ENCODE measurements at places on chromosomes 1 and 21. TPM values are rescaled to one million over a fixed set of nuclear protein-coding genes. Genes with fewer than 3 reads are reported as not detected.

FASLG gene
- not detected for polyA plus RNA-seq

RORC gene
- polyA plus RNA-seq: 0.80 TPM

DTL gene
- polyA plus RNA-seq: 24.5 TPM

RNU1-2 gene
- 1.9 TPM for polyA plus RNA-seq

KRTAP19-1 gene
- not detected for polyA plus RNA-seq

SLC1A7 gene
- polyA plus RNA-seq: 0.05 TPM

KIF17 gene
- 4.3 TPM for polyA plus RNA-seq

HSPB7 gene
- polyA plus RNA-seq: 2.5 TPM

TMIGD3 gene
- 0.96 TPM for polyA plus RNA-seq

BCAR3 gene
- 26.6 TPM for polyA plus RNA-seq

FGR gene
- 1.2 TPM for polyA plus RNA-seq

CR1L gene
- polyA plus RNA-seq: 1.2 TPM

DNA sequence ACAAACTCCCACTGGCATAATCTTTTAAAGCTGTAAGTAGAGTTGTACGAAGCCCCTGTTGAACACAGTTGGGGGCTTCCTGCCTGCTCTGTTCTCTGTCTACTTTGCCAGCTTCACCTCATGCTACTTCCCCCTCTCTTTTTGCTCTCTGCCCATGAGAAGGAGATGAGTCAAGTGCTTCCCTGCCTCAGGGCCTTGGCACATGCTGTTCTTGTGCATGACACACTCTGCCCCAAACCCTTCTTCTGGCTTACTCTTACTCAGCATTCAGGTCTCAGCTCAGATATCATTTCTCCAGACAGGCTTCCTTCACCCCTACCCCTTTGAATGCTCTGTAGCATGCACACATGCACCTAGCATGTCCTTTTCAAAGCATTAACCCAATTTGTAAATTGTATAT lies 208.8 kb downstream of the FOXD2 start:
- no peak for DNase-seq

DNA sequence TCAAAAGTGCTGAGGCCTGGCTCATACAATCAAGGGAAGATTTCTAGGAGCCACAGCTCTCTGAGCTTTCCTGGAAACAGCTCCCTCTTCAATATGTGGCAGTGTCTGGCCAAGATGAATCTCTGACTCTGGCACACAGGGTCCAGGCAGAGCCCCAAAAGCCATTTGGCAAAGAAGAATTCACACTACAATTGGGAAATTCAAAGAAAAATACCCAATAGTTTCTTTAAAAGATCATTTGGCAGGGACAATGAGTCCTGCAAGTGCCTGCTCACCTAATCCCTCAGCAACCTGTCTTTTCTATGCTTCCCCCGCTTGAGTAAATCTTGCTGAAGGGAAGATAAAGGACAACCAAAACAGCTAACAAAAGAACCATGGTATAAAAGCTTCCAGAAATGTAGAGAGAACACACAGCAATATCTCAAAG lies 124.6 kb downstream of the TGFBR3 start:
- DNase-seq: no peak

GRCh38 chr1:224704107-224704735 lies 88.1 kb downstream of the CNIH3 start:
- DNase-seq: no peak

GRCh38 chr1:145947551-145947950 lies 10.3 kb downstream of the LIX1L start:
- no peak for DNase-seq

GRCh38 chr1:236978740-236979139 lies 25.5 kb downstream of the MT1HL1 start:
- no peak for DNase-seq

DNA sequence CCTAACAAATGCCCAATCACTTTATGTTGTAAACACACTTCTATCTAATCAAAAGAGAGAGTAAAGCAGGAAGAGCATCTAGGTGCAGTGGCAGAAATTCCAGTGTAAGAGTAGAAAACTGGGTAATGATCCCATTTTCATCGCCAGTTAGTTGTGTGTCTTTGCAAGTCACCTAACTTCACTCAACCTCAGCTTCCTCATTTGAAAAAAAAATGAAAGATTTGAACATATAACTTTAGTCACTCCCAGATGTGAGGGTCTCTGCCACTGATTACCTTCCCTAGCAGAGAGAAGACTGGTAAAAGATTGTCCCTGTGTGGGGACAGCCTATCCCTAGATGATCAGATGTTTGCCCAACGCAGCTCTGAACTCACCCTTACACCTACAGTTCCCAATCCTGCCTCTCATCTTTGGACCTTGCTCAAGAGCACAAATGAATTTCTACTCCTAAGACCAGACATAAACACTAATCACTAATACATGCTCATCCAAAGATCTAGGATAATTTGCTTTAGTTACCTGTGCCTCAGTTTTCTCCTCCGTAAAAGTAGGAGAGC lies 25.2 kb upstream of the DUSP23 start:
- DNase-seq: no peak

DNA sequence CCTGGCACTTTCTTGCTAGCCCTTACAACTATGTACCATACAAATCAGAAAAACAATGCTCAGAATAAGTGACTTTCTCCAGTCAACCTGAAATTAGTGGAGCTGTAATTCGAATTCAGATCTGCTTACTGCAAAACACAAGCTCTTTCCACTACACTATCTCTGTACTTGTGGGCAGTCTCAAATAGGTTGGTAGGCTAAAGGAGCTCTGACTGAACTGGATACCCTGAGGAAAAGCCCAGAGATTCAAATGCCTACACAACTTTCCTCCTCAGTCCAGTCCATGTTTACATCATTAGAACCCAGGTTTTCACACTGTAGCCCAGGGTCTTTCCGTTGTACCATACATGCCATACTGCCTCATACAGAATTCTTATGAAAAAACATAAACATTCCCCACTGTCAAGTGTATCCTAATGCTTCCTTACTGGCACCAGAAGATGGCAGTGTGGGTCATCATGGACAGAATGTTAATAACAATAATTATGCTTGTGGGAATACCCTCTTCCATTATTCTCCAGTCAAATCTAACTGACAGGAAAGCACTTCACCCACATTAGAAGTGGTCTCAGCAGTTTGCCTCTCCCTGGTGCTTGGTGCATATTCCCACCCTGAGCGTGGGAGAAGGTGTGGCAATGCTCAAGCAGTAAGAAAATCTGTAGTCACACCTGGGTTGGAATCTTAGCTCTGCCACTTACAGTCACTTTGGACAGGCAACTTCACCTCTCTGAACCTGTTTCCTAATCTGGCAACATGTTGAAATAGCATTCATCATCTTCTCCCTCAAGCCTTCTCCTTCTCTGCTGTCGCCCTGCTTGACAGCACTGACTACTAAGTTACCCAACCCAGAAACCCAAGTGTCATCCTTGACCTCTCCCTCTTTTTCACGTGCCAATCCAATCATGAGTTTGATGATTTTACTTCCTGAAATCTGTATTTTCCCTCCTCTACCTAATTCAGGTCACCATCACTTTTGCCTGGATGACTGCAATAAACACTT lies 14.4 kb upstream of the ZFYVE9 start:
- DNase-seq: peak; percentile 43

GRCh38 chr1:116972674-116973030 lies 28.9 kb upstream of the CD101 start:
- no peak for DNase-seq

DNA sequence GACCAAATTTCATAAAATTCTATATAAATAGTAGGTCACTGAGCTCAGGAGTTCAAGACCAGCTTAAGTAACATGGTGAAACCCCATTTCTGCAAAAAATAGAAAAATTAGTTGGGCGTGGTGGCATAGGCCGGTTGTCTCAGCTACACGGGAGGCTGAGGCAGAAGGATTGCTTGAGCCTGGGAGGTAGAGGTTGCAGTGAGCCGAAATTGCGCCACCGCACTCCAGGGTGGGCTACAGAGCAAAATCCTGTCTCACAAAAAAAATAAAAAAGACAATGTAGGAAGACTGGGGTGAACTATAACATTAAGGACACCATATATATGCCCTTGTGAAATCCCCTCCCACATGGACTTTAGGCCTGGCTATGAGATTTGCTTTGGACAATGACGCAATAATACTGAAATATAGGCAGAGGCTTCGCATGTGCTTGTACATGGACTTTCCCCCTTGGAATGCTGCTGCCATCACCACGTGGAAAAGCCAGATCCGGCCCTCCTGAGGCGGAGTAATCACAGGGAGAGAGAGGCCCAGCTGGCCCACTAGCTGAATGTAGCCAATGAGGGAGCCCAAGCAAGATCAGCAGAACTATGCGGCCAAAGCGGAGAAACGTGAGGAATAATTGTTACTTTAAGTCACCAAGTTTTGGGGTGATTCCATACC lies 13.1 kb upstream of the USP1 start:
- DNase-seq: no peak

DNA sequence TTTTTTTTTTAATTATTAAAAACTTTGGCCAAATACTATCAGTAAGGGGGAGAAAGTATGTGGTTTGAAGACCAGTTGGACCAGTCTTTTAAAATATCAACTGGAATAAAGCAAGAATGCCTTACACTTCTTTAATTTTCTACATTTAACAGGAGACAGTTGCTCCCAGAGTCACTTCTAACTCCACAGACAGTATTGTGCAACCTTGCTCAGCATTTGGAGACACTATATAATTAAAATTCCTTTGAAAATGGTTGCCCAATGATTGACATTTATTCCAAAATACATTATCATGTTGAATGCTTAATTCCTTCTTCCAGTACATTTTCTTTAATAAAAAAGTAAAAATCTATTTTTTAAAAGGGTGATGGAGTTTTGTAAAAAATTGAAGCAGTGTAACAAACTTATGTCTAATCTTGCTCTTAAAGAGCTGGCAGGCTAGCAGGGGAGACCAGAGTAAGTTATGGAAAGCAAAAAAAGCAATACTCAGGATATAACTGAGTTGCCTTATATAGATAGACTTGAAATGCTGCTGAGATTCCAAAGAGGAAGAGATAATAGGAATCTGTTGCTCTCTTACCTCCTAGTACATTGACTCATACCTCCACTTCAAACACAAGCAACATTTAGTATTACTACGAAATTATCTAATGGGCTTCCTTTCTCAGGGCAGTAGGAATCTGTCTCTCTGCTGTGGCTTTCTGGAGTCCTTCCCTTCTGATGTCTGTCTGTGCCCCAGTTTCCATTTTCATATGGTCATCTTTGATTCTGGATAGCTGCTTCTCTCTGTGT lies 69.7 kb upstream of the RGL1 start:
- DNase-seq: no peak

- no peak for DNase-seq
These were observed 2.4 kb downstream of the ANKRD65 start for GRCh38 chr1:1418464-1419362.

DNA sequence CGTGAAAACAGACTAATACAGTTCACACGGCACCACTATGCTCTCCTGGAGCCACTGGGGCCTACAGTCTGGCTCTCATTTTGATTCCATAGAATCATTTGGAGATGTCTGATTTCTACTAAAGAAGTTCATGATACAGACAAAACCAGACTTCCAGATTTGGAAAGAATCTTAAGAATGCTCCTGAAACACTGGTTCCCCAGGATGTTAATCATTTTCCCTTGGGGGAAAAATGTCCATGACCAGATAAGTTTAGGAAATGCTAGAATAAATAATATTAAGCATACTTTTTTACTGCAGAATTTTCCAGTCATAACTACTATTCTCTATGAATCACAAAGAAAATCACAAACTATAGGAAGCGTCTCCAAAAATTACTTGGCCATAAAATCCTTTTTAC lies 63.0 kb upstream of the RGS7 start:
- DNase-seq: no peak

DNA sequence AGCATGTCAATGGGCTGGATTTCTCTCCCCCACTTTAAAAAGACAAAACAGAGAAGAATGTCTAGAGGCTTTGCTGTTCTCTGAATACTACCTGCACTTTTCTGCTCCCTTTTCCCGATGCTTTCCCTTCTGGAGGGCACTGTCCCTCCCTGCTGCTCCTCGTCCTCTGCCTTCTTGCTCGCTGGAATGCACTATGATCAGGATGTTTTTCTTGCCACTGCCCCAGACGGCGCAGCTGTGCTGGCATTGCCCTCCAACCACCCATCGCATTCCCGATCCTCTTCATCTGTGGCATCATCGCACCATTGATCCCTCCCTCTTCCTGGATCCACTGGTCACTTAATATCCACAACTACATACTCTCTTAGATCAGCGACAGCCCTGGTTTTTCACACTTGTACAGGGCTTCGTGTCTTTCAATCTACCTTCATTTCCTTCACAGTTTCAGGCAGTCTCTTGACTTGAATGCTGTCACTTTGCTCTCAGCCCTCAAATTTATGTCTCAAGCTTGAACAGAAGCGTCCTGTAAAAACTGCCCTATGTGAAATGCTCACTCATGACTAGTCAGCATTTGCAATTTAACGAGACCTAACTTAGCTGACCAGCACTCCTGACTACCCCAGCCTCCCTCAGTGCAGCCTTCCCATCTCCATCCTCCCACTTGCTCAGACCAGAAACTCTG lies 3.5 kb upstream of the OR11L1 start:
- DNase-seq: no peak

DNA sequence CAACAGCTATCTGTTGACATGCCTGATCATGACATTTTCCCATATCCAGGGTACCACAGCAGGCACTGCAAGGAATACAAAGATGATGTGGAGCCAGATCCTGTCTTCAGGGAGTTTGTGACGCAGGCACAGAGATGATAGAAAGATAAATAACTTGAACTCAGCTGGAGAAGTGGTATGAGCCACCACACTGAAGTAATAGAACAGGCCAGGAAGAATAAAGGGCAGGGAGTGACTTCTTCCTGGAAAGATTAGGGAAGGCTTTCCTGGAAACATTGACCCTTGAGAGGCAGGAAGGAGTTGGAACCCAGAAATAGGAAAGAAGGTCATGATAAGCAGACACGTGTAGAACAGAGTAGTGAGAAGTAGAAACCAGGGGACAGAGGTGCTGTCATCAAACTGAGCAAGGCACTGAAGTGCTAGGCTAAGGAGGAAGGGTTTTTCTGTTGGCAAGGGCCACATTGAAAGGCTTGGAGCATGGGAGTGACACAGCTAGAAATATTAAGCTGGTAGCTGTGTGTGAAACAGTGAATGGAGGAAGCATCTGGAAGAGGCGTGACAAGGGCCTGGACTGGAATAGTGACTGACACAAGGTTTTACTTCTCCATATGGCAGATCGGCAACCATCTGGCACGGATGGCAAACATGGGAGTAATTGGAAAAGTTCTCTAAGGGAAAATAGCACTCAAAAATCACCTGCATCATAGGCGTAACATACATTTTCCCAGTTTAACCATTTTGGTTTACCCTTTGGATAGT lies 68.4 kb downstream of the AK5 start:
- DNase-seq: no peak

- DNase-seq: no peak
These were observed 2.9 kb upstream of the C1orf105 start for GRCh38 chr1:172417557-172417956.

GRCh38 chr1:204448344-204448964 lies 36.8 kb upstream of the PPP1R15B start:
- no peak for DNase-seq
